ENCODE measurements at places on chromosomes 12 and 14.

GRCh38 chr12:16359512-16360491, 12.4 kb downstream of the MGST1 start:
- DNase-seq: no peak

GRCh38 chr12:44227616-44228015, 391.7 kb downstream of the TMEM117 start:
- no peak for DNase-seq

DNA sequence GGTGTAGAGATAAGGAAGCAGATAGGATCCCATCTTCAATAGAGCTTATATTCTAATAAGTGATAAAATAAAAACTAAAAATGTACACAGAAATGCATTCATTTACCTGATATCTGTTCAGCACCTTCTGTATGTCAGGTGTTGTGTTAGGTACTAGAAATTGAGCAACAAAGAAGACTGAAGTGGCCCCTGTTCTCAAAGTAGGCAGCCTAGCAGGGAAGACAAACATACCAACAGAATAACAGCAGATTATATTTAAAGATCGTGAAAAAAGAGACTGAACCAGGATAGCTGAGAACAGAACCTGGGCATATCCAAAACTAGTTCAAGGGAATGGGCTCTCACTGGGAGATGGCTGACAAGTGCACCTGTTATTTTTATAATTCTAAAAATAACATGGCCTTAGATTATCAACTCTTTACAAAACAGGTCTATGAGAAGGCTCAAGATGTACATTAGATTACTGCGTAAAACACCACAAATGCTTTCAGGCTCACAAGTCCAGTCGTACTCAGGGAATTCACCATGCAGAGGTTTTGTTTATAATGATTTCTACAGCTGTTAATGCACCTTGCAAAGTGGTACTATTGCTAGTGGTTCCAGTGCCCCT, 16.4 kb downstream of the ANO6 start:
- DNase-seq: no peak

GRCh38 chr14:62253911-62254310, 491.7 kb downstream of the SNAPC1 start:
- DNase-seq: no peak

GRCh38 chr12:100826323-100826722, 31.7 kb downstream of the ANO4 start:
- peak; percentile 0 for DNase-seq

- no peak for DNase-seq
Measured at GRCh38 chr12:131818821-131819585, 9.2 kb upstream of the MMP17 start.

- DNase-seq: no peak
Measured at GRCh38 chr12:42315108-42315507, 10.8 kb downstream of the ZCRB1 start.

- no peak for DNase-seq
Measured at GRCh38 chr14:65594153-65594881, 181.8 kb downstream of the FUT8 start.

- DNase-seq: no peak
Measured at GRCh38 chr14:23413681-23414080, 5.6 kb upstream of the MYH6 start.

DNA sequence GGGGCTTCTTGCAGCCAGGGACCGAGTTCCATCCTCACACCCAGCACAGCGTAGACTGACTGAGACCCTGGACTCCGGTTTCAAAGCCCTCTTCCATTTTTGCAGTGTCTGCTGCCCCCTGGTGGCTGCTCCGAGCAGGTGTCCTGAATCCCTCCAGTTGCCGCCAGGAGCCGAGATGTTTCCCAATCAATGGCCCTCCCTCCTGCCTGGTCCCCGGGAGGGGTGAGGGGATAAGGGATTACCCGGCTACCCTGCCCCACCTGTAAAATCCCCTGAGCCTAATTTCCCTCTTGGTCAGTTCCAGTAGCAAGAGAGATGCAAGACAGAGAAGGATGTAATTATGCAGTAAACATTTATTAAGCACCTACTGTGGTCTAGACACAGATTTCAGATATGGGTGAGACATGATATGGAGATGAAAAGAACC, 55.0 kb downstream of the PHETA1 start:
- peak; percentile 58 for DNase-seq

GRCh38 chr12:29582677-29583272, 85.3 kb upstream of the OVCH1 start:
- DNase-seq: no peak

- no peak for DNase-seq
Measured at GRCh38 chr12:93537769-93538168, 34.7 kb upstream of the SOCS2 start.

DNA sequence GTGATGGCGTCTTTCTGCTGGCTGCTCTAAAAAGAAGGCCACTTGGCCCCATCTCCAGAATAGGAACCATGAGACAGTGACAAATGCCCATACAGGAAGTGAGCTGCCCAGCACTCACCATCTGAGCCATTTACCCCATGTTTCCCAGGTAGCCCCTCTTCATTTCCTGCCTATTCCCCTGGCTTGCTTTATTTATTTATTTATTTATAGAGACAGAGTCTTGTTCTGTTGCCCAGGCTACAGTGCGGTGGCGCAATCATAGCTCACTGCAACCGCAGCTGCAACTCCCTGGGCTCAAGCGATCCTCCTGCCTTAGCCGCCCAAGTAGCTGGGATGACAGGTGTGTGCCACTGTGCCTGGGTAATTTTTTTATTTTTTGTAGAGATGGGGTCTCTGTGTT, 71.2 kb downstream of the RIN3 start:
- DNase-seq: no peak

- DNase-seq: no peak
Measured at GRCh38 chr12:98939350-98939749, 294.3 kb downstream of the APAF1 start.

DNA sequence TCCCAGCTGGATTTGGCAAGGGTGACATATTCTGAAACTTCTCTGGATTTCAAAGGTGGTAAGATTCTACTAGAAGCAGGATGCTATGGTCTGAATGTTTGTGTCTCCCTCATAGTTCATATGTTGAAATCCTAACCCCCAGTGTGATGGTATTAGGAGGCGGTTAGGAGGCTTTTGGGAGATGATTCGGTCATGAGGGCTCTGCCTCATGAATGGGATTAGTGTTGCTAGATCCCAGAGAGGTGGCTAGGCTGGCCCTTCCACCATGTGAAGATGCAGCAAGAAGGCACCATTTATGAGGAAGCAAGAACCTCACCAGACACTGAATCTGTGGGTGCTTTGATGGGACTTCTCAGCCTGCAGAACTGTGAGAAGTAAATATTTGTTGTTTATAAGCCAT, 11.0 kb upstream of the PEX5 start:
- DNase-seq: no peak

DNA sequence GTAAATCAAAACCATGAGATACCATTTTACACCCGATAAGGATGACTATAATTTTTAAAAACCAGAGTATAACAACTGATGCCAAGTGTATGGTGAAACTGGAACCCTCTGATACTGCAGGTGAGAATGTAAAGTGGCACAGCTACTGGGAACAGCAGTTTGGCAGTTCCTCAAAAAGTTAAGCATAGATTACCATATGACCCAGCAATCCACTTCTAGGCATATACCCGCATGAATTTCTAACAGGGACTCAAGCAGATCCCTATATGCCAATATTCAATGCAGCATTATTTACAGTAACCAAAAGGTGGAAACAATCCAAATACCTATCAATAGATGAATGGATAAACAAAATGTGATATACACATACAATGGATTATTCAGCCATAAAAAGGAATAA, 57.4 kb downstream of the BAZ1A start:
- DNase-seq: no peak

DNA sequence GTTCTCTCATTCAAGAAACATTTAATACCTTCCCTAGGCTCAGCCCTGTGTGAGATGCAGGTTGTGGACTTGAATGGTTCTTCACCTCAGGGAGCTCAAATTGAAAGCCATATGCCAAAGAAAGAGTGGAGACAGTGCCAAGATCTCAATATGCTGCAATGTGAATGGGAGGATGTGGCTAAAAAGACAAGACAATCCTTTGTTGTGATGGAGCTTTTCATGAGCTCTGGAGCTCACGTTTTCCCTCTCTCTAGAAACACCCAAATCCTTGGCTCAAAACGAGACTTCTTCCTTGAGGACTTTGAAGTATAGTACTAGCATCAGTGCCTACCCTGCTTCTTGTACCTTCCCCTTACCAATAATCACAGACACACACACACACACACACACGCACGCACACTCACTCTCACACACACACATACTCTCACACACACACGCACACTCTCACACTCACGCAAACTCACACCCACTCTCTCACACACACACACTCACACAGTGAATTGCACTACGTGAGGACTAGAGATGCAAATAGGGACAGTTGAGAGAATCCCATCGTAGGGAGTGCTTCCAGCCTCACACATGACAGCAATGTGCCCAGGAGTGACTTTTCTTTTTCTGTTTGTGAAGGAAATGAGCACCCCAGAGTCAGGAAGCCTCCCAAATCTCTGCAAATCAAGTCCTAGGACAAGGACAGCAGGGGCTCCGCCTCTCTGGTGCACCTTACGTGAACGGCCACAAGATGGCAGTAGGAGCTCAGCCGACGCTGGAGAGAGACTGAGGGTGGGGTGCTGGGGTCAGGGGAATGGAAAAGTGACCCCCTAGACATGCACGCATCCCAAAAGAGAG, 231.4 kb downstream of the PCNX1 start:
- DNase-seq: peak; percentile 58

DNA sequence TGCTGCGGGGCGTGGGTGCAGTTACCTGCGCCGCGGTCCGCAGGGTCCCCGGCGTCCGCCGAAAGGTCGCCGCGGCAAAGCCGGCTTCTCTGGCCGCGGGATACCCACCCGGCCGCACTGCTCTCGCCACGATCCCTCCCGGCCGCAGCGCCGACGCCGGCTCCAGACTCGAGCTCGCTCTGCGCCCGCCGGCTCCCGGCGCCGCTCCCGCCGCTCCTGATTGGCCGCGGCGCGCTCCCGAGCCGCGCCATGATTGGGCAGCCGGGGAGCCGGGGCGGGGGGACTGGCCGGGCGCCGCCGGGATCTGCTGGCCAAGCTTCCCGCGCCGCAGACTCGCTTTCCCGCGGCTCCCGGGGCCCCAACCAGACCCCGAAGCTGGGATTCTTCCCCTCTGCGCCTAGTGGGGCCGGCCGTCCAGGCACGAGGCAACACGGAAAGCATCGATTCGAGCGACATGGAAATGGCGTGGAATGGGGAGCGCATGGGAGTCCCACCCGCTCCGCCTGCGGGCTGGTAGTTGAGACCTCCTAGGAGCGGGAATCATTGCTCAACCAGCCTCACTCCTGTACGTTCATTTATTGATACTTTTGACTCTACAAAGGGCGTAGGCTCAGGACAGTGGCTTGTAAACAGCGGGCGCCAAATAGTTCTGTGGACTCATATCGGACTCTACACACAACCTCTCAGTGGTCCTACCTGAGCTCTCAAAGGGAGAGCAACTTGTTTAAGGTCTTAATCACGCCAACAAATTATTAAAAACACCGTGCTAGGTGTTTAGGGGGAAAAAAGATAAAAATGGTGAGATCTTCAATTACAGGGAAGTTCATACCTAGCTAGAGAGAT, 36.4 kb upstream of the STON2 start:
- DNase-seq: peak; percentile 52

DNA sequence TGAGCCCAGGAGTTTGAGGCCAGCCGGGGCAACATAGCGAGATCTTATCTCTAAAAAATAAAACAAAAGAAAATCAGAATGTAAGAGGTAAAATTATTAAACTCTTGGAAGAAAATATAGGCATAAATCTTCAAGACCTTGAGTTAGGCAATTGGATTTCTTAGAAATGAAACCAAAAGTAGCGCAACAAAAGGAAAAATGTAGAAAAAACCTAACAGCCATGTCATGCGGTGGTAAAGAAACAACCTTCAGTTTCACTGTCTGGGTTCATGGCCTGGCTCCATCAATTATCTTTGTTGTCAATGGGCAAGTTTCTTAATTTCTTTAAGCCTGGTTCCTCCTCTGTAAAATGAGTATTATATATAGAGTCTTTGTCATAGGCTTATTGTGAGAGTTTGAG, 5.6 kb upstream of the GCH1 start:
- no peak for DNase-seq

GRCh38 chr12:71415336-71416231, 24.0 kb upstream of the LGR5 start:
- no peak for DNase-seq

DNA sequence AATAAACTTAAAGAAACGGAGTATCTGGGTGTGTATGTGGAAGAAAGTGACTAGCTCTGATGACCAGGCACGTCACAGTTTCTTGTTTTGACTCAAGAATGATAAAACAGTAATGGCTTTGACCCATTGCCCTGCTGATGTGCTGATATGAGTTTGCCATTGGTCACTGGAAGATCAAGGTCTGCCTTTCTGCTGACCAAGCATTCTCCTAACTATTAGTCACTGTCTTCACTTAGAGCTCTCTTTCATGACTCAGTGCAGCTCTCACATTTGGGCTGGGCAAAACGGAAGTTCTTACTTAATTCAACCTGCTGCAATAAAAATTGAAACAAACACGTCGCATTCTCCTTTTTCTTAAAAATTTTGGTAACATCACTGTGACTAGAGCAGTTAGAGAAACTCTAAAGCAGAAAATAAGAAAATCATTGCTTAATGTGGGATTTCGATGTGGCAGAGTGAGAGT, 366.7 kb downstream of the BTG1 start:
- peak; percentile 8 for DNase-seq

DNA sequence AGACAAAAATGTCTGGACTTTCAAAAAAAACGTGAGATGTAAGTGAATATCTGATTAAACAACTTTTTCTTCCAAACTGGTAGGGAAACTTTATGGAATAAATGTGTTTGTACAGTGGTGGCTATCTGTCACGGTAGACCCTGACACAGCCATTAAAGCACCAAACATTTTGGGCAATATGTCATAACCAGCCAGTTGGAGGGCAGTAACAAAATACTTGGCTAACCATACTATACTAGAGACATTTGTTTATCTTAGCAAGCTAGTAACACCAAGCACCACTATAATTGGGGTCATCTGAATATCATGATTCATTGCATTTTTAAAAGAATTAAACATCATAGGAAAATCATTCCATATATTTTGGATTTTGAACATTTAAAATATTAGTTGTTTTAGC, 6.0 kb upstream of the MYF6 start:
- DNase-seq: no peak
